ENCODE measurements at places on chromosomes 1 and 21.

GRCh38 chr1:51517361-51518032, 1.6 kb downstream of the EPS15 start:
- DNase-seq = no peak

- no peak for DNase-seq
Measured at GRCh38 chr1:9086045-9086444, 16.6 kb upstream of the SLC2A5 start.

- no peak for DNase-seq
Measured at GRCh38 chr1:114152508-114153260, 985 bp downstream of the SYT6 start.

DNA sequence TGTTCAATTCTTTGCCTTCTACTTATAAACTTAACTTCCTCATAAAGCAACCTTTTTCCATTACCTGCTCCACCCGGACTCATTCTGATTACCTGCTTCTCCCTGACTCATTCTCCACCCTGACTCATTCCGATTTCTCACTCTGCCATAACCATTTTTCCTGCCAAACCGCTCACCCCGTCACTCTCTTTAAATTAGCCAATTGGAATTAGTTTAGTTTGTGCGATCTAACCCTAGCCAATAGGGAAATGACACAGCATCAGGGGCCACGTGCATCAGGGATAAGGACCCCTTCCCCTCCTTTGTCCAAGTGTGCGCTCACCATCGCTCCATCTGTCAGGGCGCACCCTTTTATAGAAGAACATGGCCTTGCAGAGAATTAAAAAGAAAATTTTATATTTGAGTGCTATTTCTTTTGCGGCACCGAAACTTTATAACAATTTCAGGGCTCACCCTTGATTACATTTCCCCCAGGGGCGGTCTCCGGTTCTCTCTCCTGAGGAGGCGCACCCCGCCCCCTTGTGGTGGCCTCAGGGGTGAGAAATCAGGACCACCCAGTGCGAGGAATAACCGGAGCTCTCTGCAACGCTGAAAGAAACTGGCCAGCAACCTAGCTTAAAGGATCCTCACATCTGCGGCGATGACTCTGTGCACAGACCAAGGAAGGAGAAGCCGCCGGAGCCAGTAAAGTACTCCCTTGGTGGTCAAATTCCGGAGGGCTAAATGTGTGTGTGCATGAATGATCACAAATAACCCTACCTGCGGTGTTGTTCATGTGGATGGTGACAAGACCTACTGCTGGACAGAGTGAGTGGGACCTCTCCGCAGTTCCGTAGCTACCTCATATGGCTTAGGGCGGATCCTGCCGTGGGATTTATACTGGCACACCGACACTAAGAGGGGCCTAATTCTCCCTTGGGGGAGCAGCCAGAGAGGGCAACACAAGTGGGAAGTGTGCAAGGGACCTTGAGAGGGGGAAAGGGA, 30.3 kb upstream of the CBR3 start:
- peak; percentile 40 for DNase-seq

DNA sequence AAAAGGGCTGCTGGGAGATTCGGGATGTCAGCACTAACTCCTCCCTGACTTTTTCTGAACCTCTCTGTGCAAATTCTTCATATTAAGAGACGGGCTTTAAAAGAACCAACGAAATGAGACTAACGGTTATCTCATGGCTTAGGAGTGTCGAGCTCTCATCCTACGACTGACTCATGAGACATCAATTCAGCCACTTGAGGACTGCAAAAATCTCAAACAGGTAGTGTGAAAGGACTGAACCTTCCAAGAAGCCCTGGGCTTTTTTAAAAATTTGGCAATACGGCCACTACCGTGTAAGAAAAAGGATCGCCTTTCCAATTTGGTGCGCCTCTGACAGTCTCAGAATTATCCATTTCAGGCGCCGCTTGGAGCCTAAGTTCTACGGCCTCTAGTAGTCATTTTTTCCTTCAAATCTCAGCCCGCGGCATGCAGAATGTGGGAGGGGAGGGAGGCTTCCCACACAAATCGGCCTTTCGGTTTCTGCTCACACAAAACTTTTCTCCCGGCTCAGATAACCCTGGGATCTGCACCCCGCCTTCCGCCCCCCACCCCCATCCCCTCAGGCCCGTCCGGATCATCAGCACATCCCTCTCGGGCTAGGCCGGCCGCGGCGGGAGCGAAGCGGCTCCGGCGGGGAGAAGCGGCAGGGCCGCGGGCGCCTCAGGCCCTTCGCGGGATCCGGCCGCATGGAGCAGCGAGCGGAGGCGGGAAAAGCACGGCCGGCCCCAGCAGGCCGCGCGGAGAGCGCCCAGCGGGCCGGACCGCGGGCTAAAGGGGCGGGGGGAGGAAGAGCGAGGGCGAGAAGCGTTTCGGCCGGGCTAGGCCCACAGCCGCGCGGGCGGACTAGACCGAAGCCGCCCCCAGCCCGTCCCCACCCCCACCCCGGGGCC, 618 bp downstream of the HNRNPR start:
- DNase-seq = peak; percentile 37

DNA sequence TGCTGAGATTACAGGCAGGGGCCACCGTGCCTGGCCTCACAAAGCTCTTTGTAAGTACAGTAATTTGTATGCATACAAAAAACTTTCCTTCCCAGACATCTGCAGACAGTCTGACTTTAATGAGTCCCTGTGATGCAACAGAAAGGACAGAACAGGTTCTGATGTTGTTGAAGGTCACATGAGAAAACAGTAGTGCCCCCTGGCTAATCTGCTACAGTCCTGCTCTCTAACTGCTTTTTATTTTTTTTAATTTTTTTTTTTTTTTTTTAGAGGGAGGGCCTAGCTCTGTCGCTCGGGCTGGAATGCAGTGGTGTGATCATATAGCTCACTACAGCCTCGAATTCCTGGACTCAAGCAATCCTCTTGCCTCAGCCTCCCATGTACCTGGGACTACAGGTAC, 36.7 kb downstream of the ACBD3 start:
- no peak for DNase-seq

DNA sequence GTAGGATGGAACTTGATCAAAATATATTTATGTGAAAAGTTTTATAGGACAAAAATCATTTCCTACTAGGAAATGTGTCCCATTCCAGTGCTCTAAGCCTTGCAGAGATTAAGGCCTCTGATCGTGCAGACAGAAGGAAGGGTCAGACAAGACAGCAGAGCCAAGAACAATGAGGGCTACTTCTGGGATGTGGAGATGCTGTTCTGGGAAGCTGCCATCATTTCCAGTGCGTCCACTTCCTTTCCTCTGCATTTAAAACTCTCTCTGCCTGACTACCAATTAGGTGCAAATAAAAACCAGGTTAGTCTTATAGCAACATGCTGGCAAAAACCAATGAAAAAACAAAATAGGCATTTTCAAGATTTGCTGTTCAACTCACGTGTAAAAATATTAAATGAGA, 36.1 kb downstream of the BEND5 start:
- no peak for DNase-seq

GRCh38 chr21:45593162-45594022, 50.1 kb upstream of the PCBP3 start:
- DNase-seq = no peak

DNA sequence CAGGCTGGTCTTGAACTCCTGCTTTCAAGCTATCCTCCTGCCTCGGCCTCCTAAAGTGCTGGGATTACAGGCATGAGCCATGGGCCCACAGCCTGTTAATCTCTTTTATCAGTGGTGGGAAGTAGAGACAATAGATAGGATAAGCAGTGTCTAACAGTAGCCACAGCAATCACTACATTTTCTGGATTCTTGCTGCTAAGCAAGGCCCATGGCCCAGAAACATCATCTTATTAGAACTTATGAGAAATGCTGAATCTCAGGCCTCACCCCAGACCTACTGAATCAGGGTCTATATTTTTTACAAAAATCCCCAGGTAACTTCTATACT, 29.7 kb downstream of the IGFN1 start:
- DNase-seq = no peak

DNA sequence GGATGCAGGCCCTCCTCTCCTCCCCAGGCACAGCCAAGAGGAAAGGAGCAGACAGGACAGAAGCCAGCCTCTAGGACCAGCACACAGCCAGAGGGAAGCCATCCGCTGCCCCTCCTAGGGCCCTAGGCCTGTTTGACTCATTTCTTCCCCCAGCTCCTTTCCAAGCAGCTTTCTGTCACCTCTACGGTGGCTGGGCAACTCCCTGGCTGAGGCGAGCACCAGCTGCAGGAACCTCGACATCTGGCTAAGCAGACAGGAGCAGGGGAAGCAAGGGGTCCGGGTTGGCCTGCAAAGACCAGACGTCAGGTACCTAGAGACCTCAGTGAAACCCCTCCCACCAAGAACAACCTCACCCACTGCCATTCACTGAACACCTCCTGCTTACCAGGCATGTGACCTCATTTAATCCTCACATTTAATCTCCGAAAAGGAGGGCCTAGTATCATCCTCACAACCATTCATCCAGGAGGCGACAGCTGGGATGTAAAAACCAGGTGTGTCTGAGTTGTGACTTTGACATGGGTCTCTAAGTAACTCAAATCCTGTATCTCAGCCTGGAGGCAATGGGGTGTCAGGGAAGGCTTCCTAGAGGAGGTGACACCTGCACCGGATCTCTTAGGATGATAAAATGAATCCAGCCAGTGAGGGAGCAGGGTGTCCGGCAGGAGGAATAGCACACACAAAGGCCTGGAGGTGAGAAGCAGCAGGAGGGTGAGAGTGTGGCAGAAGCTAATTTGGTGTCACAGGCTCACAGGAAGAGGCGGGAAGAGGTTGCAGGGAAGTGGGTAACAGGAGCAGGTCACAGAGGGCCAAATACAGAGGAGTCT, 5.9 kb downstream of the LRP8 start:
- no peak for DNase-seq

DNA sequence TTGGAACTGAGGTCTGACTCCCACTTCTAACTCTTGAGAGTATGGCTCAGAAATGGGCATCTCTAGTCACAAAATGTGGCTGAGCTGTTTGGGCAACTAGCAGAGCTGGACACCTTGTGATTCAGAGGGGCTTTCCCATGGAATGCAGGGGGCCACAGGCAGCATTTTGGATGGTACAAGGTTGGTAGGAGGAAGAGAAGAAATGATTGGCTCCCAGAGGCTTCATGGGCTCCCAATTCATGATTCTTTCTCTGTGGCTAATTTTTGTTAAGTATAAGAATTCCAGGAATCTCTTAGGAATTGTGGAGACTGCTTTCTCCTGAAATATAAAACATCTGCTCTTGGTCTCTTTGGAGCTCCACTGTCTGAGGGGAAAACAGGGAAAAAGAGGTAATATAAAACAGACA, 49.7 kb downstream of the PBX1 start:
- no peak for DNase-seq

DNA sequence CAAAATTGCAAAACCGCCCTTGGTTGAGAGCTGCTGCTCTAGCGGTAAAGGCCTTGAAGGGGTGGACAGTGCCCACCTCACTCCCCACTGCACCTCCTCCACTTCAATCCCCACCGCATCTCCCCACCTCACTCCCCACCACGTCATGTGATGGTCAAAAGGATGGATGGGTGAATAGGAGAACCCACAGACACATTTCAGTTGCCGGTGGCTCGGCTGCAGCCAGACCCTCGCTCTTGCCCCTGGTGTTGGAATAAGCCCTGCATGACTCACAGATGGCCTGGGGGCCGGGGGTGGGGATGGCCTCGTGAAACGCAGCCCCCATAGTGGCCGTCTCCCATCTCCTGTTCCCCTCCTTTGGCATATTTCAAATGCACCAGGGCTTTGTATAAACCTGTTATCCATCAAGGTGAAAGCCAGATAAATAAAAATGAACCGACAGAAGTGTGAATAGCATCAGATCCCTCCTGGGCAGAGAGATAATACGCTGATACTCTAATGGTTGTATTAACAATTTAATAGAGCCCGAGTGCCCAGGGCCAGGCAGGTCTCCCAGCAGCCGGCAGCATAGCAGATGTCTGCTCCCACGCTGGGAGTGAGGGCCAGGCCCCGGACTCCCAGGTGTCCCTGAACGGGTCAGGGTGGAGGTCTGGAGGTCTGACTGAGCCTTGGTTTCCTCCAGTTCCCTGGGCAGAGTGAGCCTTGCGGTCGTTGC, 300.3 kb downstream of the NPHP4 start:
- DNase-seq = no peak

- DNase-seq = no peak
Measured at GRCh38 chr1:225768662-225769426, 8.8 kb upstream of the SRP9 start.

DNA sequence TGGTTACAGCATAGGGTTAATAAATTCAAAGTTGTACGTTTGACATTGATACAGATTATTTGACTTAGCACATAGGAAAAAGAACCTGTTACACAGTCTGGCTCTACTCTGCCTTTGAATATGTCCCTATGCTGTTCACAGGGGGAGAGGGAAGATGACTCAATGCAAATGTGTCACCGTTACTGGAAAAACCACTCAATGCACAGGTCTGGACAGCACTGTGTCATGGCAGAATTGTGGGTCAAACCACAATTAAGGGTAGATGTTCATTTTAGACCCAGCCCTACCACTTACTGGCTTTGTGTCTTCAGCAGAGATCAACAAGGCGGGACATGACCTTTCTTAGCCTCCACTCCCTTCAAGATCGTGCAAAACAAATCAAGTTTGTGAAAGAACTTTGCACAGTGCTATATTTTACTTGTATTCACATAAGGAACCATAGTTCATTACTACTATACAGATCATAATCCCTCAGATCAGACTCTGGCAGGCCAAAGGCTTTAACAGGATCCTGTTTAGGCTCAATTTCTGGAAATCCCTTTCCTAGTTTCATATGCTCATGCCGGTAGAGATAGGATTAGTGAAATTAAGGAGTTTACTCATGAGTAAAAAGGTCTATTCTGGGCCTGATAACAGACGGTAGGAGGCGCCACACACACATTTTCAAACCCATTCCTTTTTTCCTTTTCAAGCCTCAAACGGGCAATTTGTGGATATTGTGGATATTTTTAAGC, 22.1 kb downstream of the EIF2D start:
- DNase-seq = no peak

DNA sequence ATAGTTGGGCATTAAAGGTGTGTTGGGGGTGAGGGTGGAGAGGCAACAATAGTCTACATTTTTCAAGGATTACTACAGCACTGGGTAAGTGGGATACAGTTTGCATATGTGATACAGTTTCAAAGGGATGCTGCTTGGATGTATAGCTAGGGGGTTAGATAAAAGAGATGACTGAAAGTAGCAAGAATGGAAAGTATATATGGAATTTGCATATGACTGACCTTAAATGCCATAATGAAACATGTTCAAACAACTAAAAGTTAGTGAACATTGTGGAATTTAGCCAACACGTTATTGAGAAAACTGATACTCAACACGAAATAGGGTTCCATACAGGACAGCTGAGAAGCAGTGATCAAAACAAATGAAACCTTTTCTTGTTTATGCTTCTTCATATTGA, 124.8 kb upstream of the CHRM3 start:
- no peak for DNase-seq

DNA sequence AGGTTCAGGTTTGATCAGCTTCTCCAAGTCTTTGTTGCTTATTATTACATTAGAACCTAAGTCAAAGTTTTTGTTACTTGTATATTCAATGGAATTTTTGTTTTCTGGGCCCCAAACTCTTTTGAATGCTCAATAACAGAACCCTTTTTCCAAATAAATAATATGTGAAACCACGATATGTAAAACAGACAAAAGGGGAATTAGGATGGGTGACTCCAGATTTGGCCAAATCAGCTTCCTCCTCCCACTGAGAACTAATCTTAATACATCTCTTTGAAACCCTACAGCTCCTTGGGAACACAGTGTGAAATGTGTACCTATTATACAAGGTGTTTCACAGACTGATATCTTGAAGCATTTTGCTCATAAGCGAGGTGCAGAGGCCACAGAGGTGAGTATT, 67.0 kb upstream of the TNFSF18 start:
- no peak for DNase-seq

Measured in stimulated activated CD8-positive, alpha-beta memory T cell treated with anti-CD3 and anti-CD28 coated beads, Interleukin-2, amount 100 ng/mL, for 48 hours (primary cell).